Astrocyte (in vitro differentiated cells and primary cell): ENCODE measurements at places on chromosomes 4 and X. TPM values are rescaled to one million over a fixed set of nuclear protein-coding genes. Genes with fewer than 3 reads are reported as not detected.

DNA sequence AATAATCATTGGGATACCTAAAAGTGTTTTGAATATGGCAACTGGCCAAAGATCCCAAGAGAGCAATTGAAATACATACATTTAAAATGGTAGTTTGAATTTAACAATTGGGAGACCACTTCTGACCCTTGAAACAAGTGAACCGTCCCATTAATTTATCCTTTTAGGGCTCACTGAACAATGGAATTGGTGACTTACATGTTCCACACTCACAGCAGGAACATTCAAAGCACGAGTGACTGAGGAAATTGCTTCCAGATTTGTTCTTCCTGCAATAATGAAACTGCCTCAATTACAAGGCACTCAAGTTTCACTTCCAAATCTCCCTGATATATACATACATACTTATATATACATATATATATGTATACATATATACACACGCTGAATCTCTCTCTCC, 20.6 kb downstream of the SLC39A8 start:
- DNase-seq = no peak

DNA sequence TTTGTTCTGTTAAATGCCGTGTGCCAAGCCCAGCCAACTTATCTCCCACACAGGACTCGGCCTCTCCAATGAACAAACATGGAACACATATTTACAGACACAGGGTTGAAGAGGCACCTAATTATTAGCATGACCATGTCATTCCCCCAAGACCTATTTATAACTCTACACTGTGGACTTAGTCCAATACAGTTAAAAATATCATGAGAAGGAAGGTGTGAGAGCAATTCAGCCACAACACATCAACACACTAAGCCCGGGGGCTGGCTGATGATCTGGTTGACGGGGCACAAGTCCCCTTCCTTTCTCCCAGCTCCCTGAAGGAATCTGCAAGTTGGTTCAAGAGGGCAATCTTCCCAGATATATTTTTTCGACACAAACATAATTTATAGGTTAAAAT, 28.1 kb downstream of the MANBA start:
- no peak for DNase-seq

DNA sequence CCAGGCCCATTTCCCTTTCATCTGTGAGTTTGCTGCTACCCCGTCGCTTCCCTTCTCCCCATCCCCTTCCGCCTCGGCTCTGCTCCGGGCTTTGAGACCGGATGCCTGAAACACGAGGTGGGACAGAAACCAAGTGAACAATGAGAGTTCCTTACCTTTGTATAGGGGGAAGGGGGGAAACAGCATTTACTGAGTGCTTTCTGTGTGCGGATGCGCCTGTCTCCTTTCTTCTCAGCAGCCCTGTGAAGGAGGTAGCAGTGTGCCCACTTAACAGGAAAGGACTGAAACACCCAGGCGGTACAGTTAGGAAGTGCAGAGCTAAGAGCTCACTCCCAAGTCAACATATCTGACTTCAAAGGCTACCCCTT, 43.2 kb upstream of the TMSB15B start:
- DNase-seq = peak; percentile 44

DNA sequence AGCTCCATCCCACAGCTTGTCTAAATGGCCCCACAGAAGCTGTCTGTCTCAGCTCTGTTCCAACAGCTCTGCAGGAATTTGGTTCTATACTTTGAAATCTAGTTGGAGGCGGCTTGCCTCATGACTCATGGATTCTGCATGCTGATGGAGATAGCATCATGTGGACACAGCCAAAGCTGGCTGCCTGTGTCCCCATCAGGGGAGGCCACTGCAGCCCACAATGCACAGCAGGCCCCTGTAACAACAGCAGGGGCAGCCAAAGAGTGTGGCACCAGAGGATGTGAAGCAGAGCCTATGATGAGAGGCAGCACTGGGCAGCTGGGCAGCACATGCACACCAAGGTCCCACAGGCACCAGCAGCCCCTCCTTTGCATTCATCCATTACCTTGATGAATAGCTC, 67.2 kb downstream of the DCAF12L1 start:
- no peak for DNase-seq

DNA sequence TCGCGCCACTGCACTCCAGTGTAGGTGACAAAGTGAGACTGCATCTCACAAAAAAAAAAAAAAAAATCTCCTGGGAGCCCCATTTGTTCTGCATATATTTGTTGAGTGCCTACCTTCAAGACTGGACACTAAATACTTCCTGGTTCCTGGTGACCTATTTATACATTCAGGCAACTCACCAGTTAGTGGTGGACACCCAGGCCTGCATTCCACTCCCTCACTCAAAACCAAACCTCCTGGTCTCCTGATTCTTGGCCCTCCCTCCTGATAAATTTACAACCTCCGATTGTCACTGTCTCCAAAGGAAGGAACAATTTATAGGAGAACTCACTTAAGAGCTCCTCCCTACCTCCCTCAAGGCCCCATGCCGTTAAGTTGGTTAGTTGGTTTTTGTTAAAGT, 3.1 kb downstream of the SYAP1 start:
- DNase-seq = no peak

DNA sequence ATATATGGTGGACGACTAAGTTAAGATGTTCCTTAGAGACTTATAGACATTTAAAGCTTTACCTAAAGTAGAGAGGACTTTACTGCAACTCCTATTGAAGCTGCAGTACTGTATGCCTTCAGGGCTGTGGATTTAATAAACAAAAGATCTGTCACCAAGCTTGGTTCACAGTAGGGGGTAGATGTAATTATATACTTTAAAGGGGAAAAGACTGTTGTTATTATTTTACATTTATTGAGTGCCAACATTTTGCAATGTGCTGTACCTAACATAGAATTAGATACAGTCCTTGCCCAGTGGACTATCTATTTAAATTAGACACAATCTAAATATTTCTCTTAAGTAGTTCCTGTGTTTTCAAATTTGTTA, 67.2 kb downstream of the SLIT2 start:
- DNase-seq = no peak

- no peak for DNase-seq
Measured at GRCh38 chrX:107273795-107274194, 67.4 kb downstream of the DNAAF6 start.

GRCh38 chr4:36533944-36534343, 252.5 kb downstream of the DTHD1 start:
- no peak for DNase-seq

DNA sequence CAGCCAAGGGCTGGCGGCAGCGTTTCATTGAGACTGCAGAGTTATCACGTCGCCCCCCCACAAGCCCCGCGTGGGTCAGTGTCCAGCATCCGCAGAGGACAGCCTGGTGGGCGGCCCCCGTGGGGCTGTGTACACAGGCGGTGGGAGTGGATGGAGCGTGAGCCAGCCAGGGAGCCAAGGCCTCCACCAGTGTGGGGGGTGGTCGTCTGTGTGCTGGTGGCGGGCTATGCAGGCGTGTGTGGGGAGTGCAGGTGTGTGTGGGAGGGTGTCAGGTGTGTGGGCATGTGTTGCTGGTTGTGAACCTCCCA, 56.5 kb upstream of the NKX1-1 start:
- DNase-seq = no peak

DNA sequence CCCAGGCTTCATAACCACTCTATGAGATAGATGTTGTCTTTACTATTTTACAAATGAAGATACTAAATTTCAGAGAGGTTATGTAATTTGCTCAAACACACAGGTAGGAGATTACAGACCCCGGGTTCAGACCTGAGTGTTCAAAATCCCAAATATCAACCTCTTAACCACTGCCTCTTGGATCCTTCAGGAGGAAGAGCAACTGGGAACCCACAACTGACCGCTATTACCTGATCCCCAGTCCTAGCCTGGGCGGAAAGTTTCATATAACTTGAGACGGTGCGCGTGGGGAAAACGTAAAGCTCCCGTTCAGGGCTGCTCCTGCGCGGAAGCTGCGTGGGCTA, 8.9 kb upstream of the PRDM8 start:
- no peak for DNase-seq

DNA sequence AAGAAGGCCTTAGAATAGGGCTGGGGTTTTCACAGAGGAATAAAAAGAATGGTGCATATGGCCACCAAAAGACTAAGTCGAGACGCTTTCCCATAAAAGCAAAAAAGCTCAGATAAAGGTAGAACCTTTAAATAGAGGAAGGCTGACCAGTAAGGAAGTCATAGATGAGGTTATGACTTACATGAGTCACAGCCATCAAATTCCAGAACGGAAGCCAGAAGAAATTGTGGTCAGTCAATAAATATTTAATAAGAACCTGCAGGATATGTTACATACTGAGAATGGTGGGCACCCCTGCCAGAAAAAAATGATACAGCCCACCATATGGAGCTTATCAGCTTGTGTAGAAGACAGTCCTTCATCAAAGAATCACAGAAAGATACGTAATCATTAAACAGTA, 120.1 kb downstream of the MANBA start:
- DNase-seq = peak; percentile 72

DNA sequence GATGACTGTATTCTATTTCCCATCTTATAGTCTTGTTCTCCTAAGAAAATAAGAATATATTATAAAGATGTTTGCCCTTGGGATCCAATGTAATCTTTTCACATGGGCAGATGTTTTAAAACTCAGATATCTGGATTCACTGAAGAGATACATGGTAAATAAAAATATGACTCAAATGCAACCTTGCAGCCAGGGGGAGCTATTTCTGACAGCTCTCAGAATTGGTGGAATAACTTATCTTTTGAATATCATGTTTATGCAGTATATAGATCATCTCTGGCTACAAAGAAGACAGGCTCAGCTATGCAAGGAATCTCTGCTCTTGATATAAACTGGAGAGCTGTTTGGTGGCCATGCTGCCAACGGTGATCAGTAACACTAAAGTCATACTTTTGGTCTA, 274.7 kb downstream of the GLUD2 start:
- no peak for DNase-seq

DNA sequence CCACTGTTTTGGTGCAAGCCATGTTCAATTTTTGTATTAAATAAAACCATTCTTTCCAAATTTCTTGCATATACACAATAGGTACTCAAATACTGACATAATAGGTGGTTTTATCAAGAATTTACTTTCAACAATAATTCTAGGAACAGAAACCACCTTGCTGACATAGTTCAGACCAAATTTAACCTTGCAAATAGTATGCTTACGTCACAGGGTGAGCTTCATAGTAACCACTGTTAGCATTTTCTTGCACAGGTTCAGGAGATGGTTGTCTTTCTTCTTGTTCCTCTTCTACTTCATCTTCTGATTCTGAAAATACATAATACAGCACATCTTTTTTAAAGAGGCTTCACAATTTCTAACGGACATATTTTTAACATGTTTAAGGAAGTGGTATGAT, 17.6 kb downstream of the G3BP2 start:
- DNase-seq = no peak

GRCh38 chrX:133414406-133415275, 648 bp downstream of the GPC4 start:
- DNase-seq = peak; percentile 10

- no peak for DNase-seq
Measured at GRCh38 chr4:101853028-101853427, 62.5 kb downstream of the BANK1 start.

DNA sequence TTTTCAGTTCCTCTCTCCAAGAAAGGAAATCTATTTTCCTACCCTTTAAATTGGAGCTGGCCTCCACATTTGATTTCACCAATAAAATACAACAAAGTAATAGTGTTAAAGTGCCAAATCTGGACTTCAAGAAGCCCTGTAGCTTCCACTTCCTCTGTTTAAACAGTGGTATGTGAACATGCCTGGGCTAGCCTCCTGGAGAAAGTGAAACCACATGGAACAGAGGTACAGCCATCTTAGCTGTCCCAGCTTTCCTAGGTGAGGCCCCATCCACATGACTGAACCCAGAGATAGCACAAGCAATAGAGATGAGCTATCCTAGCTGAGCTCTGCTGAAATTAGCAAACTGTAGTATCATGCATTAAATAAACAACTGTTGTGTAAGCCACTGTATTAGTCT, 131.8 kb upstream of the VCX start:
- DNase-seq = no peak

DNA sequence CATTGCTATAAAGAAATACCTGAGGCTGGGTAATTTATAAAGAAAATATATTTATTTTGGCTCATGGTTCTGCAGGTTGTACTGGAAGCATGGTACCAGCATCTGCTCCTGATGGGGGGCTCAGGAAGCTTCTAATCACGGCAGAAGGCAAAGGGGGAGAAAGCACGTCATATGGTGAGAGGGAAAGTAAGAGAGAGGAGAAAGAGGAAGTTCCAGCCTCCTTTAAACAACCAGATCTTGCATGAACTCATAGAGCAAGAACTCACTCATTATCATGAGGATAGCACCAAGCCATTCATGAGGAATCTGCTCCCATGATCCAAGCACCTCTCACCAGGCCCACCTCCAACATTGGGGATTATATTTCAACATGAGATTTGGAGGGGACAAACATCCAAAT, 125.0 kb upstream of the GRPR start:
- no peak for DNase-seq

- no peak for DNase-seq
Measured at GRCh38 chr4:6944301-6945051, 34.9 kb downstream of the TBC1D14 start.

DNA sequence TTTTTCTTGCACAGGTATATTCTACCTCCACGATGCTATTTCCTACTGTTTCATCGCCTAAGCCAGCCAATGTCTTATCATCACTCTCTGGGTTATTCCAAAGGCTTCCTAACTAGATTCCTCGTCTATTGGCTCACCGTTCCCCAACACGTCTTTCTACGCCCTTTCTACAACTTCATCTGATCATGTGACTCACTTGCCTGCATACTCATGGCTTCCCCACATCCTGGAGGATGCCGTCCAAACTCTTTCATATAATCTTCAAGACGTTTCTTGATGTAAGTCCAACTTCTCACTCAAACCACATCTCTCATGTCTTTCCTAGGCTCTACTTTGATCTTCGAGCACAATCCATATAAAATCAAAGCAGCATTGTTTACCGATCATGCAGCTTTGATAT, 322.0 kb upstream of the PPARGC1A start:
- peak; percentile 80 for DNase-seq

GRCh38 chr4:101818362-101818761, 27.8 kb downstream of the BANK1 start:
- peak; percentile 78 for DNase-seq

FRAS1 gene
- 20.5 and 24.6 TPM in 2 replicates for total RNA-seq

WDR44 gene
- 19.0 and 20.1 TPM in 2 replicates for total RNA-seq

RIBC1 gene
- total RNA-seq = 0.34 and 0.46 TPM in 2 replicates

CHRNA9 gene
- total RNA-seq = 2.8 and 3.4 TPM in 2 replicates

GAGE13 gene
- not detected in 2 replicates for total RNA-seq

PCGF3 gene
- total RNA-seq = 61.1 and 65.7 TPM in 2 replicates

HS6ST2 gene
- total RNA-seq = 12.9 and 15.0 TPM in 2 replicates

ESX1 gene
- 0.48 and 0.84 TPM in 2 replicates for total RNA-seq

GRIA2 gene
- not detected in 2 replicates for total RNA-seq

SMIM10L2A gene
- 0.18 and 0.48 TPM in 2 replicates for total RNA-seq

MAGEE2 gene
- not detected in 2 replicates for total RNA-seq

SH3TC1 gene
- 1.2 and 1.8 TPM in 2 replicates for total RNA-seq

MAP3K15 gene
- total RNA-seq = 1.2 and 2.1 TPM in 2 replicates

SH3RF1 gene
- total RNA-seq = 20.8 and 25.9 TPM in 2 replicates

FAAH2 gene
- total RNA-seq = 0.19 and 0.20 TPM in 2 replicates

PAGE1 gene
- not detected in 2 replicates for total RNA-seq

KDR gene
- total RNA-seq = 2.5 TPM in 2 replicates

IQCM gene
- 0.11 and 0.14 TPM in 2 replicates for total RNA-seq
